ENCODE measurements at places on chromosomes 1 and 21. TPM values are rescaled to one million over a fixed set of nuclear protein-coding genes. Genes with fewer than 3 reads are reported as not detected.

The LMX1A gene
- total RNA-seq: 0.11 TPM

GRCh38 chr21:27526451-27526850 is 559.6 kb upstream of the ADAMTS5 start:
- peak; percentile 23 for DNase-seq

DNA sequence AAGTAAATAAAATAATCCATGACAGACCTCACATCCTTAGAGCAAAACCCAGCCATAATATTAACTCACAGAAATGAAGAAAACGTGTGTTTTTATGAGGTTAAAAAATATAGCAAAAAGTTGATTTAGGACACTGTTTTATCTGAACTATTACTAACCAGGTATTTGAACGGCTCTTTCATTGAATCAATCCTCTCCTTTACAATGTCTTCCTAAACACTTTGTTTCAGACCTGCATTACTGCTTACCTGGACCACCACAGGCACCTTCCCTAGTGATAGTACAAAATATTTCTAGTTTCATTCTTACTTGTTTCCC is 25.0 kb downstream of the TBX15 start:
- no peak for DNase-seq

The OR2L2 gene
- not detected for total RNA-seq
